ENCODE measurements at places on chromosomes 12 and 14.

GRCh38 chr14:52609445-52610044 lies 56.9 kb downstream of the GPR137C start:
- no peak overlapping the region for H3K4me3 ChIP-seq
- H3K27me3 ChIP-seq, result no peaks in the 10 kb centered on the region
- no peaks in the 10 kb centered on the region for H3K36me3 ChIP-seq
- no peak for DNase-seq
- no peak overlapping the region for H3K27ac ChIP-seq
- no peaks in the 10 kb centered on the region for H3K4me1 ChIP-seq

DNA sequence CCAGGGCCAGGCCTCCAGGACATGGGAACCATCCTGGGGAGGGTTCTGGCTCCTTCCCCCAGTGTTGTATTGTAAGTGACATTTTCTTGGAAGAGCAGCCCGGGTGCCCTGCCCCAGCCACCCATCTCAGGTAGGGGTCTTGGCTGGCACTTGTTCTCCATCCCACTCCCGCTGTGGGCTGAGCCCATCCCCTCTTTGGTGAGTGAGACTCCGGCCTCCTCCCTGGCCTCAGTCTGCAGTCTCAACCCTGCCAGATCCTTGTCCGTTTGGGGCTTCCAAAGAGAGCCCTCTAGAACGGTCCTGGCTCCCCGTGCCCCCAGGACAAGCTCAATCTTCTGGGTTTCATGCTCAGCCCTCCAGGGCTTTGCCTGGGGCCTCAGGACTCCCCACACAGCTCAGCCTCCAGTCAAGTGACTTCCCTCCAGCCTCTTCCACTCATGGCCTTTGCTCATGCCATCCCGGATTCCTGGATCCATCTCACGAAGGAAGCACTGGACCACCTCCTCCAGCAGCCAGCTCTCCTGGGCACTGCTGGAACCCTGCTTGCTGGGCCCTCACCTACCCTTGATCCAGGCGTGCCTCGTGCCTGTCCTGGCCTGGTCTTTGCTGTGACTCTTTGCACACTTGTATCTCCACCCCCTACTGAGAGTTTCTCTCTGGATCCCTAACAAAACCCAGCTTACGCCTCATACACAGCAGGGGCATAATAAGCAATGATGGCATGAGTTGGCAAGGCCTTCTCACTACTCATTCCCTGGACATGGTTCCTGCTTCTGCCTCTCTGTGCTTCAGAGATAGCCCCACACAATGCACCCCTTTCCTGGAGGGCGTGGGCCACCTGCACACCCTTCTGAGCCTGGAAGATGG lies 297.4 kb upstream of the RTL1 start:
- no peak overlapping the region for H3K27ac ChIP-seq
- H3K4me3 ChIP-seq, result no peak overlapping the region
- H3K36me3 ChIP-seq, result no peaks in the 10 kb centered on the region
- no peaks in the 10 kb centered on the region for H3K4me1 ChIP-seq

GRCh38 chr12:107929436-107929835 lies 154.9 kb downstream of the ASCL4 start:
- DNase-seq, result no peak
- no peaks in the 10 kb centered on the region for H3K27me3 ChIP-seq
- no peaks in the 10 kb centered on the region for H3K36me3 ChIP-seq
- H3K4me1 ChIP-seq, result no peaks in the 10 kb centered on the region

DNA sequence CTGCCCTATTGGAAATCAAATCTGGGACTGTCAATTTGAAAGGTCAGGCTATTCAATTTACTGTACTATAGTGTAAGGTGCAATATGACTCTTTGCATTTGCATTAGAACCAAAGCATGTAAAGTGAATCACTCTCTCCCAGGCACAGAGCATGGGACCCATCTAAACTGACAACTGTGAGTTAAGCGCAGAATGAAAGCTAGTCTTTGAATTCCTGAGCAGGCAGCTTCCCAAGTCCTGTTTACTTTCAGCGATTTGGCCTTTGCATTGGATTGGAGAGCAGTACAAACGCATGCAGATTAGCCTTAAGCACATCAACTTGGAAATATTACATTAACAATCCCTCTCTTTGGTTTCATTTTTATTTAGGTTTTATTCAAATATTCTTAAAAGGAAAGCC lies 74.6 kb downstream of the RERG start:
- H3K36me3 ChIP-seq, result no peaks in the 10 kb centered on the region
- no peaks in the 10 kb centered on the region for H3K27me3 ChIP-seq
- peak overlapping the region; percentile 28 for H3K4me3 ChIP-seq
- H3K27ac ChIP-seq, result no peak overlapping the region

- no peaks in the 10 kb centered on the region for H3K27me3 ChIP-seq
- DNase-seq, result no peak
- no peak overlapping the region for H3K4me3 ChIP-seq
- no peak overlapping the region for H3K27ac ChIP-seq
- peaks cover 36% of the 10 kb centered on the region for H3K36me3 ChIP-seq
These were observed 57.1 kb downstream of the TRAFD1 start for GRCh38 chr12:112182499-112182898.

DNA sequence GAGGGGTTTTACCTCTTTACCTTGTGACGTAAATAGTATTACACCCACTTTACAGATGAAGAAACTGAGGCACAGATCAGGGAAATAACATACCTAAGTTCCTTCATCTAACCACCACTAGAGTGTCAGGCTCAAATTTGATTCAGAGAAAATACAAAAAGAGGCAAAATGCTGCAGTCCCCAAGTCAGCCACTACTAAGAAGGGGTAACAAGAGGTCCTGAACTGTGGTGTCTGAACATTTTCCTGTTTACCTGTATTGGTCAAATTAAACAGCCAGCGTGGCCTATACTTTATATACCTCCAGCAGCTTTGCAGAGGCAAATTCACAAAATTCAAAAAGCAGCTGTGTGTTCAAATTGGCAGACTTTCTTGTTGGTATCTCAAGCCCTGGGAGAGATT lies 92.0 kb downstream of the TBX5 start:
- no peak overlapping the region for H3K27ac ChIP-seq
- peaks cover 54% of the 10 kb centered on the region for H3K4me1 ChIP-seq
- no peaks in the 10 kb centered on the region for H3K27me3 ChIP-seq

DNA sequence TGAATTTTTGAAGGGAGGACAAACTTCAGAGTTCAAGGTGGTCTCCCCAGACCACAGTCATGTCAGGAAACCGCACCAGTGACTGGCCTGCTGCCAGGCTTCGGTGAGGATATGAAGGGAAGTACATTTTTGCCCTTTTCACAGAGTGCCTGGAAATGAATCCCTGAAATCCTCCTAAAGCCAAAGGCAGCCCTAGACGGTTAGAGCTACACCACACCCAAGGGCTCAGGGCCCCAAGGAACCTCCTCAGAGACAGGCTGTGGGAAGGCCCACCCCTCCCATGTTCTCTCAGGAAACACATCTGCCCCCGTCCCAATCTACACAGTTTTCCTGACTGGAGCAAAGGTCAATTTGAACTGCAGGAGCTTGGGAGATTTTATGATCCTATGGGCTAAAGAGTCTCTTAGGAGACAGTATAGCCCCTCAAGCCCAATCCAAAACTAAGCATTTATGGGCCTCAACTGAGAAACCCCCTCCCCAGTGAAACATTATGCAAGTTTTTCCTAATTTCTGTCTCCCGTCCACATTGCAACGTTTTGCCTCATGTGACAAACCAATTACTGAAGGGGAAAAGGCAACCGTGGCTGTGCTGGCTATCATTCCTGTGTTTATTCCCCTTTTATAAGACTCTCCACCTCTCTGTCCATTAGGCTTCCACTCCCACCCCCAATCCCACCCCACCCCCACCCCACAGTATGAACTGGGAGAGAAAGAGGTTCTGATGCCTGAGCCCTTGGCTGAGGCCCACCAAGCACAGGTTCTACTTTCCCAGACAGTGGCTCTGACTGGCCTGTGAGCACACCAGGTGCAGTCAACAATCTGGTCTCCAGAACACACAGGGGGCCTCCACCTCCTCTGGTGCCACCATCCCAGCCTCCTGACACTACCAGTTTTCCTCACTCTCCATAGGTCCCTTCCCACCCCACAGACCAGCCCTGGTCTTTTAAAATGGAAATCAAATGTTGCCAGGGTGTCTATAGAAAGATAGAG lies 9.6 kb upstream of the RNASE1 start:
- no peak for DNase-seq
- H3K27me3 ChIP-seq, result no peaks in the 10 kb centered on the region
- no peaks in the 10 kb centered on the region for H3K36me3 ChIP-seq
- no peaks in the 10 kb centered on the region for H3K4me1 ChIP-seq
- no peak overlapping the region for H3K27ac ChIP-seq
- H3K4me3 ChIP-seq, result no peak overlapping the region

DNA sequence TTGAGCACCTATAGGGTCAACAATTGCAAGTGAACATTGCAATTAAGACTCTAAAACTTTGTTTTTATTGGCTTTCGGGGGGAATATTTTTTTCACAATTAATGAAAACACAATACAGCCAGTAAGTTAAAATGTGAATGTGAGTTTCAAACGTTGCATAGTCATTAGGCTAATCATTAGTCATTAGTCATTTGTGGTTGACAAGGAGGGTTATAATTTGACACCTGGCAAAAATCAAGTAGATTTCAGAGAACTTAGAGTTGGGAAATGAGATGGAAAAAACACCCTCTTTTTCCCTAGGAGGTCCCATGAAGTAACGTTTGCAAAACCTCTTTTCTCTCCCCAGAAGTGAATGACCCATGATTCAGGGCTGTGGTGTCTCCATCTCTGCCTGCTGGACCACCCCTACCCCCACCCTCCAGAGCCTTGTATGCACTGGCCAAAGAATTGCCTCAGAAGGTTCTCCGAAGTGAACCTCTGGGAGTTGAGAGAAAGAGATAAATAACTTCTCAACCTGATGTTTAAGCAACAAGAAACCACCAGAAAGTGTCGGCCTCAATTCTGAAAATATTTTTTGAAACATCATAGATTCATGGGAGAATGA lies 196.3 kb downstream of the PAX9 start:
- no peak overlapping the region for H3K27ac ChIP-seq
- no peaks in the 10 kb centered on the region for H3K36me3 ChIP-seq
- no peak overlapping the region for H3K4me3 ChIP-seq
- no peak for DNase-seq
- no peaks in the 10 kb centered on the region for H3K4me1 ChIP-seq

DNA sequence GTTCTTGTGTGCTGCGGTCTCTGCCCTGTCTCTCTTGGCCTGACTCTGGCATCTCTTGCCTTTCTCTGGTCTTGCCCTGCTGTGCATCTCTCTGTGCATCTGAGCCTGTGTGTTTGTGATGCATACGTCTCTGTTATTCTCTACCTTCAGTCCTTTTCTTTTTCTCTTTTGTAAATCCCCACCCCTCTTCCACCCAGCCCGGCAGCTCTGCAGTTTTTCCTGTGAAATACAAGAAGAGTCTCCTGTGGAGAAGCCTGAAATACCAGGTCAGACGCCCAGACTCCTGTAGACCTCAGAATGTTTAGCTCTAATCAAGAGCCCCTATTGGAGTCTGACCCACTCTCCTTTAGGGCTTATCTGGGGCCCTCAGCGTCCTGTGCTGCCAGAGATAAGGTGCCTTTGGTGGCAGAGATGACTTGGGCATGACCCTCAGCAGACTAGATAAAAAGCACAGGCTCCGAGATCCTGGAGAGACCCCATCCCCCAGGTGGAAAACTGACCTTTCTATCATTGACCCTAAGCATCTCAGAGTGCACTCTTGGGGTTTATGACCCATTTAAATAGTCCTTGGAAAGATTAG lies 167.5 kb upstream of the SRRM4 start:
- no peaks in the 10 kb centered on the region for H3K27me3 ChIP-seq
- H3K4me3 ChIP-seq, result no peak overlapping the region

DNA sequence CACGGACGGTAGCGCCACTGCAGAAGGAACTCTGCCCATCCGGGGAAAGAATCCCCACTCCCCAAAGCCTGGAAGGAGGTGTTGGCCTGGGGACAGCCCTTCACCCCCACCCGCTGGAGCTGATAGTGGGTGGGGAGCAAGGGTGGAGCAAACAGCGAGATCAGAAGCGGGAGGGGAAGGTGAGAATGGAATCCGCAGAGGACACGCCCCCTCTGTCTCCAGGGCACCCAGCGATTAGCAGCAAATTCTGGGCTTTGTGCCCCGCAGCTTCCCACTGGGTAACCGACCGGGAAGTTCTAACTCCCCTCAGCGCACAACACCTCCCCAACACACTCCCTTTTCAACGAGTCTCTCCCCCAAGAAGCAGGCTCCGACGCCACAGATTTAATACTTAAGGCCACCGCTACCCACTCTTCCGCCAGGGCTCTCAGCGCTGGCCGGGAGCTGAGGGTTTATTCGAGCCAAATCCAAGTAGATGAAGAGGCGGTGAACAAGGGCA lies 1.4 kb downstream of the SLC25A29 start:
- peak overlapping the region; percentile 93 for H3K4me3 ChIP-seq
- no peaks in the 10 kb centered on the region for H3K36me3 ChIP-seq
- H3K4me1 ChIP-seq, result peaks cover 23% of the 10 kb centered on the region
- no peaks in the 10 kb centered on the region for H3K27me3 ChIP-seq
- H3K27ac ChIP-seq, result peak overlapping the region; percentile 78

- no peaks in the 10 kb centered on the region for H3K4me1 ChIP-seq
- no peaks in the 10 kb centered on the region for H3K36me3 ChIP-seq
- DNase-seq, result no peak
- no peaks in the 10 kb centered on the region for H3K27me3 ChIP-seq
These were observed 280.0 kb downstream of the SLC6A15 start for GRCh38 chr12:84632556-84632955.

GRCh38 chr14:59342516-59343484 lies 122.4 kb downstream of the GPR135 start:
- no peak for DNase-seq
- no peaks in the 10 kb centered on the region for H3K36me3 ChIP-seq
- H3K4me1 ChIP-seq, result peaks cover 21% of the 10 kb centered on the region
- no peak overlapping the region for H3K4me3 ChIP-seq
- no peaks in the 10 kb centered on the region for H3K27me3 ChIP-seq

DNA sequence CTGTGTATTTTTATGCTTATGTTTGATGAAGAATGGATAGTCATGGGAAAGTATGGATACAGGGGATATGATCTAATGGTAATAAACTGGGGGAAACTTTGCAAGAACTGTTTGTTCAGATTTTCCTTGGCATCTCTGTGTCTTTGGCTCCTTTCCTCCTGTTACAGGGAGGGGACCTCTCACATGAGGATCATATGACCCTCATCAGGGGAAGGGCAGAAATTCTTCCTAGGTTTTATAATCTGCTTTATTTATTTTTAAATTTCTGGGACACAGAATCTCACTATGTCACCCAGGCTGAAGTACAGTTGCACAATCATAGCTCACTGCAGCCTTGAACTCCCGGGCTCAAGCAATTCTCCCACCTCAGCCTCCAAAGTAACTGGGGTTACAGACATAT lies 526.5 kb downstream of the CCER1 start:
- H3K36me3 ChIP-seq, result no peaks in the 10 kb centered on the region
- H3K4me3 ChIP-seq, result no peak overlapping the region
- no peak overlapping the region for H3K27ac ChIP-seq
- DNase-seq, result no peak
- no peaks in the 10 kb centered on the region for H3K27me3 ChIP-seq

- no peak overlapping the region for H3K4me3 ChIP-seq
- no peak overlapping the region for H3K27ac ChIP-seq
- no peak for DNase-seq
- no peaks in the 10 kb centered on the region for H3K36me3 ChIP-seq
- no peaks in the 10 kb centered on the region for H3K4me1 ChIP-seq
- no peaks in the 10 kb centered on the region for H3K27me3 ChIP-seq
These were observed 22.4 kb upstream of the GPR33 start for GRCh38 chr14:31510222-31510621.

GRCh38 chr12:129903956-129904829 lies at the start of gene TMEM132D:
Gene TMEM132D (minus strand): TSS chr12:129904025.
- H3K27ac ChIP-seq, result no peak within 1 kb of the TSS
- no peaks in the 10 kb centered on the region for H3K27me3 ChIP-seq
- DNase-seq, result no peak
